ENCODE measurements at places on chromosomes 6 and 20.

DNA sequence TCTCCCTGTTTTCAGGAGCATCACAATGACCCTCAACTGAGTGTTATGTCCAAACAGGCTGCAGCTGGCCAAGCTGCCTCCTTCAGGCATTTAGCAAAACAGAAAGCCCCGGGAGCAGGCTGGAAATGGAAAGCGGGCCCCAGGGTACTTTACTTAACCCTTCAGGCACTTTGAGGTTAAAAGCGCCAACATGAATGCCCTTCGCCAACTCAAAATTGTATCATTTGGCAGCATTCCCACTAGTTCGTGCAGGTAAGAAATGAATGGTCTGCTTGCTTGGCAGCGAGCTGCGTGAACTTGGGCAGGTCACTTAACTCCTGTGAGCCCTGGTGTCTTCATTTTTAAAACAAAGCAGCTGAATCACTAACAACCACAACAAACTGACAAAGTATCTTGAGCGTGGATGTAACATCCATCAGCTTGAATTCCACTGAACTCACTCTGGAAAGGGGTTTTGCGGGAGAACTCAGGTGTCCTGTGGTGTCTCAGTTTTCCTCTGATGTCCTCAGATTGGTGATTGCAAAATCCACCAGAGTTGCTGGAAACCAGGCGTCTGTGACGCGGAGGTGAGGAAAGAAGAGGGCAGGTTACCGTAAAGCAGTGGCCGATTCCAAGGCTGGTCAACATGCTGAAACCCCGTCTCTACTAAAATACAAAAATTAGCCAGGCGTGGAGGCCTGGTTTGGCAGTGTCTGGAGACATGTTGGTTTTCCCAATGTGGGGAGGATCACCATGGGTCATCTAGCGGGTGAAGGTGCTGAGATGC lies 118.8 kb upstream of the ZNF217 start:
- DNase-seq = no peak

- DNase-seq = no peak
Observed at GRCh38 chr20:18190338-18191233, 52.9 kb downstream of the KAT14 start.

- DNase-seq = no peak
Observed at GRCh38 chr6:139841794-139842215, 467.4 kb upstream of the CITED2 start.

- no peak for DNase-seq
Observed at GRCh38 chr6:34888514-34888856, 570 bp upstream of the ANKS1A start.

DNA sequence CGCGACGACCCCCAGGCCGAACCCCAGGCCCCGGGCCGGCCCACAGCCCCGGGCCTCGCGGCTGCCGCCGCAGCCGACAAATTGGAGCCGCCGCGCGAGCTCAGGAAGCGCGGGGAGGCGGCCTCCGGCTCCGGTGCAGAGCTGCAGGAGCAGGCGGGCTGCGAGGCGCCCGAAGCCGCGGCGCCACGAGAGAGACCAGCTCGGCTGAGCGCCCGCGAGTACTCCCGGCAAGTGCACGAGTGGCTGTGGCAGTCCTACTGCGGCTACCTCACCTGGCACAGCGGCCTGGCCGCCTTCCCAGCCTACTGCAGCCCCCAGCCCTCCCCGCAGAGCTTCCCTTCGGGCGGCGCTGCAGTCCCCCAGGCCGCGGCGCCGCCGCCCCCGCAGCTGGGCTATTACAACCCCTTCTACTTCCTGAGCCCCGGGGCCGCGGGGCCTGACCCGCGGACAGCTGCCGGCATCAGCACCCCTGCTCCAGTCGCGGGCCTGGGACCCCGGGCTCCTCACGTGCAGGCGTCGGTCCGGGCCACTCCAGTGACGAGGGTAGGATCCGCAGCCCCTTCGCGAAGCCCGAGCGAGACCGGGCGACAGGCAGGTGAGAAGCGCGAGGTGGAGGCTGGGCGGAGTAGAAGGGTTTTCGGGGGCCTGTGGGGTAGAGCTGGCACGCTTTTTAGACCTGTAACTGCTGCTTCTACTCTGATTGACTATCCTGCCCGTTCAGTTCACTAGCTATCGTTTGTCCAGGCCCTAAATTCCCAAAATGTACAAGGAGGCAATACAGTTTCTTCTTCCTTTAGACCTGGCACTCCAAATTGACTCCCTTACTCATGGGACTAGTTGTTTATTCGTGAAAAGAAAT lies 654 bp downstream of the FAM8A1 start:
- DNase-seq = peak; percentile 57

GRCh38 chr6:35209622-35210247 lies 4.0 kb upstream of the SCUBE3 start:
- no peak for DNase-seq

- no peak for DNase-seq
Observed at GRCh38 chr6:37116326-37116725, 53.6 kb upstream of the PIM1 start.

DNA sequence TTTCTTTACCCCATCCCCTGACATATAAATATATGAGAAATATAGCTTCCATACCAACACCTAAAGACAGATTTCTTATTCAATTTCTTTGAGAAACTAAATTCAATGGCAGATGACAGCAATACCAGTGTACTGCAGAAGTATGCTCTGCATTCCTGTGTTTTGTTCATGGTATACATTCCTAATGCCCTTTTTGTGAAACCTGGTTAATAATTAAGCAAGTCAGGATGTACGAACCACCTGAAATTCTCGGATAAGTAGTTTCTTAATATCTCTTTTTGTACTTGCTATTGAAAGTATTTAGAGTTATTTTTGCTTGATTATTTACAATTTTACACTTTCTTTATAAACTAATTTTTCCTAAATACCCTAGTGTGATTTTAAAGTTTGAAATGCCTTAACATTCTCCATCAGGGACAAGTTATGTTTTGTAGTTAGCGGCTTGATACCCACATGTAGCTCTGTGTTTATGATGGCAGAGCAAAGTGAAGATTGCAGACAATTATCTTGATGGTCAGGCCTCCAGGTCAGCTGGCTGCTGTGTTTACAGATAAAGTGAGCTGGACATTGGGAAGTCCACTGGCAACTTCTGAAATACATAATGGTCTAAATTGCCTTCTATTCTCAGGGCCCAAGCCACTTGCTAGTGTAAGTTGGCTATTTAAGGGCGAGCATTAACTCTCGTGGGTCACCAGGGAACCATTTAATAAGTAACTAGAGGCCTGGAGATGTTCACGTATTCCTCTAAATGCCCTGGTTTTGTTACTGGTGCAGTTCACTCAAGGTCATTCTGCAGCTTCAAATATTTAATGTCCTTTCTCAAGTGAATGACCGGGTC lies 58.2 kb downstream of the PLCB1 start:
- DNase-seq = no peak

GRCh38 chr6:156953479-156954146 lies 176.4 kb downstream of the ARID1B start:
- no peak for DNase-seq

DNA sequence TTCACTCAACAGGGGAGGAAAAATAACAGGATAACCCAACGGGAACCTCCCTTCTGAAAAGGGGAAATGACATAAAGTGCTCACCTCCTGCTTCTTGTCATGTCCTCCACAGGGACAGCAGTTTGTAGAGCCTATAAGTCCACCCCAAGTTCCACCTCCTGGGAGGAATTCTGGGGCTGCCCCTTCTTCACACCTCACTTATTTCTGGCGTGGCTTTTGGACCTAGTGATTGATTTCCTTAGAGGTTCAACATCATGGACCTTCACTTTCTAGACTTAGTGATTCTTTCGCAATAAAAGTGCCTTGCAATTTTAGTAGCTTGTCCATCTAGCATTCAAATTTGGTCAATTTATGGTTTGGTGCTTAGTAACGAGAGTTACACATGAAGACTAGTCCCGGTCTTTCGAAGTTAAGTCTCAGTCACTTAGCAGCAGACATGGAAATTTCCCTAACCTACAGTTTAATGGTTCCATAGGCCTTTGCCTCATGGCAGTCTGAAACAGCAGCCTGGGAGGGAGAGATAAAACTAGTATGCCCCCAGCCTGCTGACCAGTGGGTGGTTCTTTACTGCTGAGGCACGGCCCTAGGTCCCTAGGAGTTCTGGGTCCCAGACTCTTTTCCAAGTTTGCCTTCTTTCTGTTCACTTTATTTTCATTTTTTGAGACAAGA lies 59.2 kb upstream of the CDKAL1 start:
- no peak for DNase-seq

DNA sequence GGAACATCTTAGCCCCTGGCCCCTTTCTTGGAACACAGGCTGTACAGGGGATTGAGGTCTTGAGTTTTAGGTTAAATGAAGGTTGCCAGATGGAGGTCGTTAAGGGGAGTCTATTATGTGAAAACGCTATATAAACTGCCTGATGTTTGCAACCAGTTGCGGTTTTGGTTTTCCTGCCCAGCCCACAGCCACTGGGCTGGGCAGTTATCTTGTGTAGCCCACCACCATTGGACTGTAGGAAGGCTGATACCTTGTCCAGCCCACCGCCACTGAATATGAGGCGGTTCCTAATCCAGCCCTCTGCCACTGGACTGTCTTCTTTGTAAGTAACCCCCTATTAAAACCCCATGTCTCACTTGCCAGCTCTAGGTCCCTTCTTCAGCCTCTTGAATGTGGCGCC lies 42.3 kb upstream of the COL21A1 start:
- DNase-seq = no peak

- DNase-seq = no peak
Observed at GRCh38 chr6:109595998-109596397, 95.0 kb downstream of the AK9 start.

- no peak for DNase-seq
Observed at GRCh38 chr6:140370976-140371870, 996.8 kb upstream of the CITED2 start.

- DNase-seq = no peak
Observed at GRCh38 chr20:3658019-3658715, 5.0 kb downstream of the GFRA4 start.

DNA sequence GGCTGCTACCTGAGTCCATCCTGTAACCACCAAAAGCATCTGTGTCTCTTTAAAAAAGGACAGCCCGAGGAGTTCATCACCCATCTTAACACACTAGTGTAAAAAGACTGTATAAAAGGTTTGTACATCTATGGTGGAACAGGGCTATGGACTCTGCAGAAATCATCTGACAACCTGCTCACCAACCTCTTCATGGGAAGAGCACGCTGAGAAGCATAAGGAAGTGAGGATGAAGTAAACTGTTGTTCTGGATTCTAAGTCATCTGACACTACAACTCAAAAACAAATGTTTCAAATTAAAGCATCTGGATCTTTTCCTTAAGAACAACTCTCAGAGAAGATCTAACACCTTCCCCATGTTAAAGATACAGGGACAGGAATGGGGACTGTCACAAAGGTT lies 5.4 kb downstream of the IFNGR1 start:
- no peak for DNase-seq

DNA sequence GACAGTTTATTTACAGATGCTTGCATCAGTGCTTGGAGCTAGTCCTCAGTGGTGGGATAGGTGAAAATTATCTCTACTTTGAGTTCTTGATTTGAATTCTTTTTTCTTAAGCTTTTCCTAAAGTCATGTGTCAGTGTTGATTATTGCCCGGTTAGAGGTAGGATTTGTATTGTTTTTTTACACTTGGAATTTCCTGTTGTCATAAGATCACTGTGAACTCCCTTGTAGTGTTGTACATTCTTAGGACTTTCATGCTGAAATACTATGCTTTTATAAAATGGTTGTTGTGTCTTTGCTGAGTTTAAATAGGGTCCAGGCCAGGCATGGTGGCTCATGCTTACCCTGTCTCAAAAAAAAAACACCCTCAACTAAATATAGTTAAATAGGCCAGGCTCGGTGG lies 20.3 kb downstream of the ASXL1 start:
- DNase-seq = no peak

GRCh38 chr6:168034537-168034936 lies 37.1 kb downstream of the KIF25 start:
- no peak for DNase-seq

DNA sequence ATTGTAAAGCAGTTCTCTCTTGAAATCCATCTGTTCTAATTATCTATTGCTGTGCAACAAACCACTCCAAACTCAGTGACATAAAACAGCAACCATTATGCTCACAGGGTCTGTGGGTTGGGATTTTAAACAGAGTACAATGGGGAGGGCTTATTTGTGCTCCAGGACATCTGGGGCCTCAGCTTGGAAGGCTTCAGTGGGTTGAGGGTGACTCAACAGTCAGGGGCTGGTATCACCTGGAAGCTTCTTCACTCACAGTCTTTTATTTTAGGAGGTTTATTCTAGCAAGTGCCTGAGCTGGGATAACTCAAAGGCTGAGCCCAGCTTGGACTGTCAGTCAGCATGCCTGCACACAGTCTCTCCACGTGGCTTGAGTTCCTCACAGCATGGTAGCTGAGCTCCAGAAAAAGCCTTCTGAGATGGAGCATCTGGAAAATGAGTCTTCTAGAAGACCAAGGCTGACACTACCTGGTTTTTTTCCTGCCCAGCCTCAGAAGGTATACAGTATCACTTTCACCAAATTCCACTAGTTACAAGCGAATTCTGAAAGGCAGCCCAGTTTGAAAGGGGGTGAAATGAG lies 234.6 kb upstream of the ID4 start:
- no peak for DNase-seq

- peak; percentile 70 for DNase-seq
Observed at GRCh38 chr20:32798046-32798981, 21.4 kb upstream of the MAPRE1 start.

DNA sequence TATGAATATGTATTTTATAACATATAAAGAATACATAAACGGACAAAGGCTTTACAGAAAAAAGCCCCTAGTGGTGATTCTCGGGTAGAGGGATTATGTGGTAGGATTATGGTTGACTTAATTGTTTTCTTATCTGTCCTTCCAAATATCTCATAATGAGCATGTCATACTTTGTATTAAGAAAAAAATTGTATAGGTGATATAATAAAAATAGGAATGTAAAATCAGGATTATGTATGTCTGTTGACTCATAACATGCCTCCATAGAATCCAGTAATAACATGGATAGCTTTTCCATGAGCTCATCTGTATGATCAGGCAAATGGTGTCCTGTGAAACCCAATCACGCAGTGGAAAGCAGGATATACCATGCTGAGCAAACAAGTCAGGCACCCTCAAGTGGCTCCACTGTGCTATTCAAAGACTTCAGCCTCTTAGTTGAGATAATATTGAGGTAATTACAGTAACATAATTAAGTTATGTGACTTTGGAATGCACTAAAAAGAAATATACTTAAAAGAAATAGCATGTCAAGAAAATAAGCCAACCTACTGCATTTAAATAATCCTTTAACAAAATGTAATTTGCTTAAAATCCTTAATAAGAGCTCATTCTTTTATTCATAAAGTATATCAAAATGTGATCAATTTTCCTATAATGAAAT lies 39.6 kb upstream of the PRELID3B start:
- no peak for DNase-seq
